Glutamatergic neuron (in vitro differentiated cells): ENCODE measurements at places on chromosomes 1 and 21. TPM values are rescaled to one million over a fixed set of nuclear protein-coding genes. Genes with fewer than 3 reads are reported as not detected.
A peak's percentile ranks its signal among the peaks of the same experiment; 100 is the strongest.

DNA sequence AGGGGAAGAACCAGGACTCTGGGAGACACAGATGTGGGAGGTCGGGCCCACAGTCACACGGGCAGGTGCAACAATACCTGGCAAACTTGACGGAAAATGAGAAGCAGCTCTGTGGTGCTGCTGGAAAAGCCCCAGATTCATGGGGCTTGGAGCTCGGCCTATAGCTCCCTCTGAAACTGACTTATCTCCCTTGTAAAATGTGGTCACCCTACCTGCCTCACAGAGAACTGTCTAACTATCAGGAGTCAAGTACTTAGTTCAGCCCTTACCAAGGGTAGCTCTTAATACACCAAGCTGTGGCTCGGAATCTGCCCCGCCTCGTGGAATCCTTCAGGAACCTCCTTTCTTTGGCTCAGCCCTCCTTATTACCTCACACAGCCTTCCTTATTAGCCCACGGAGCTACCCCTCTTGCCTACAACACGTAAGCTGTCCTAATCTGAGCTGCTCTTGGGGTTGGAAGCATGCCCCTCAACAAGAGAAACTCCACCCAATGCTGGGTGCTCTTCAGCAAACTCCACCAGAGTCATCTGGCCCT, 68.9 kb downstream of the MRPL37 start:
- peak overlapping the region; percentile 90 for H3K27ac ChIP-seq
- peaks cover 11% of the 10 kb centered on the region for H3K36me3 ChIP-seq
- H3K4me3 ChIP-seq: no peak overlapping the region
- peaks cover 64% of the 10 kb centered on the region for H3K27me3 ChIP-seq

GRCh38 chr21:32381571-32381970, 11.2 kb downstream of the URB1 start:
- no peak overlapping the region for H3K27ac ChIP-seq
- H3K4me1 ChIP-seq: peaks cover 11% of the 10 kb centered on the region
- H3K4me3 ChIP-seq: no peak overlapping the region
- DNase-seq: no peak

DNA sequence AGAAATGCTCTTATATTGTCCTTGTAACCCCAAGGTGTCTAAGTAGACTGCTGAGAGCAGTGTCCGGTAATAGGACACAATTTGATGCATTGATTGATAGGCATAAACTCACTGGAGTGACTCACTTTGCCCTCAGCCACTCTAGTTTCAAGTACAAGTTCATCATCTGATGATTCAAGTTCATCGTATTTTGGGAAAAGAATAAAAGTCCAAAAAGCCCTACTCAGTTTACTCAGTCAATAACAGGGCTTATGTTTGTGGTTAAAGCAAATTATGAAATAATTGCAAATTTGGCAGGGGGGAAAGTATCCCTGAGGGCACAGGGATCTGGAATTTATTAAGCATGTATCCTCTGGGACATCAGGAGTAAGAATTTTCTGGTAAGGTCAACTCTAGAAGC, 7.6 kb upstream of the ATF3 start:
- no peaks in the 10 kb centered on the region for H3K36me3 ChIP-seq
- H3K27ac ChIP-seq: no peak overlapping the region
- no peak overlapping the region for H3K4me3 ChIP-seq
- DNase-seq: no peak
- H3K27me3 ChIP-seq: peaks cover 13% of the 10 kb centered on the region

FCRLA gene
- 0.39 TPM for total RNA-seq

TNFRSF4 gene
- total RNA-seq: 0.29 TPM

PLA2G4A gene
- total RNA-seq: not detected
